ENCODE measurements at places on chromosomes 6 and 20.

GRCh38 chr6:15384901-15385300 lies 139.0 kb downstream of the JARID2 start:
- DNase-seq = peak; percentile 66

DNA sequence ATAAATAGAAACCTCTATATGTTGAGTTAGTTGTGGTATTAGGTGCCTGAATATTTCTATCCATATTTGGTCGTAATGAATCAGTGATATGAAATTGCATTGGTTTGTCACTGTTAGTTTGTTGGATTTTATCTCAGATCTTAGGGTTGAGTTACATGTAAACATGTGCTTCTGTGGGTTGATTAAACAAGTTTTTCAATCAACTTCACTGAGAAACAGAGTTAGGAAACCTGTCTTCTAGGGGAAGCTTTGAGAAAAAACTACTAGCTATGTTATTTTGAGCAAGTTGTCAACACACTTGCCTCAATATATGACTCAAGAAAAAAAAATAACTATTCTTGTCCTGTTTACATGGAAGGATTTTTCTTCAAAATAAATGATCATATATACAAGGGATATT lies 14.8 kb upstream of the ADGB start:
- DNase-seq = no peak

DNA sequence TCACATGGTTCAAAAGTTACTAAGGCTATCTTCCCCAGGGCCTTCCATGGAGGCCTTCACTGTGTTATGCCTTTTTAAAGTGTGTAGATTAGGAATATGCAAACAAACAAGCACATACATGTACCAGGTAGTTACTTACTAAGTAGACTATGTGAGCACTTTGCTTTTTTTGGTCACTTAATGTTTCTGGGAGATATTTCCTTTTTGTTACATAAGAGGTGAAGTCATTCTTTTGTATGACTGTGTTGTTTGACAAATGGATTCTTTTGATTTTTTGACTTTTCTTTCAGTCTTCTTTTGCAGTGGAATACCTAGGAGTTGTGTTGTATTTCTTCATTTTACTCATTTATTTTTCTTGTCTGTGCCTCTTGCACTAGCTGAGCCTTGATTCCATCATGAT lies 39.6 kb upstream of the BCAS1 start:
- DNase-seq = no peak

- no peak for DNase-seq
Observed at GRCh38 chr6:139925894-139926641, 551.6 kb upstream of the CITED2 start.

GRCh38 chr6:2127484-2127911 lies 117.9 kb downstream of the GMDS start:
- DNase-seq = no peak

DNA sequence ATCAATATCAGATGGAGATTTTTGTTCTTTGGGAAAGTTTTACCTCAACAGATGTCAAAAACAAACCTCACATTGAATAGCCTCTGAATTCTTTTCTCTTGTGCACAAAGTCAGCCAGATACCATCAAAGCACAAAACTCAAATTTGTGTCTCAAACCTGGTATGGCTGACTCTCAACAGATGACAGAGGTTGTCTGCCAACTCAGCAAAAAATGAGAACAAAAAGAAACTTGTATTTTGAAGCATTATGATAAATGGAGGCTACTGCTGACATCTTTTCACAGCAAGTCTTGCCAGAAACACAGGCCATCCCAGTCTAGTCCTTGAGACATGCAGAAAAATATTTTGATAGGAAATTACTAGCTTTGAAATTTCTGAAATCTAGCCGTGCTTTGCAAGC lies 79.8 kb downstream of the KIF16B start:
- DNase-seq = no peak

GRCh38 chr6:156850353-156850752 lies 73.2 kb downstream of the ARID1B start:
- no peak for DNase-seq

All from NCI-H2029 treated with DMSO at 0.1 percent for 48 hours (cell line).